ENCODE measurements at places on chromosomes 3 and 15. TPM values are rescaled to one million over a fixed set of nuclear protein-coding genes. Genes with fewer than 3 reads are reported as not detected.

DNA sequence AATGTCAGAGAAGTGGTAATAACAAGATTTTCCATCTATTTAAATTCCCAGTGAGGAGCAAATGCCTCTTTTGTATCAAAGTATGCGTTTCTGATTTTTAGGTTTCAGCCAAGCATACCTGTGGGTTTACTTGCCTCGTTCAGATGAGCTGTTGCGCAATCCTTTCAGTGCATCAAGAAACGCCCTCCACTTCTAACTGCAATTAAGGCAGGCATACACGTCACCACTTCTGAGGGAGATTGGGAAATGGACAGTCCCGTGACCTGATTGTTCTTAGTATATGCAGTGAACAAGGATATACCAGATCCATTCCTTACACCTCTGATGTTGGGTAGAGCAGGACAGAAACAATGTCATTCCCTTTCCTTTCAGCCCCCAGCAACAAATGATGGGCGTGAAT, 219.0 kb downstream of the ITPR1 start:
- DNase-seq: no peak

- DNase-seq: no peak
These were observed 12.0 kb downstream of the SAMMSON start for GRCh38 chr3:70011582-70011981.

DNA sequence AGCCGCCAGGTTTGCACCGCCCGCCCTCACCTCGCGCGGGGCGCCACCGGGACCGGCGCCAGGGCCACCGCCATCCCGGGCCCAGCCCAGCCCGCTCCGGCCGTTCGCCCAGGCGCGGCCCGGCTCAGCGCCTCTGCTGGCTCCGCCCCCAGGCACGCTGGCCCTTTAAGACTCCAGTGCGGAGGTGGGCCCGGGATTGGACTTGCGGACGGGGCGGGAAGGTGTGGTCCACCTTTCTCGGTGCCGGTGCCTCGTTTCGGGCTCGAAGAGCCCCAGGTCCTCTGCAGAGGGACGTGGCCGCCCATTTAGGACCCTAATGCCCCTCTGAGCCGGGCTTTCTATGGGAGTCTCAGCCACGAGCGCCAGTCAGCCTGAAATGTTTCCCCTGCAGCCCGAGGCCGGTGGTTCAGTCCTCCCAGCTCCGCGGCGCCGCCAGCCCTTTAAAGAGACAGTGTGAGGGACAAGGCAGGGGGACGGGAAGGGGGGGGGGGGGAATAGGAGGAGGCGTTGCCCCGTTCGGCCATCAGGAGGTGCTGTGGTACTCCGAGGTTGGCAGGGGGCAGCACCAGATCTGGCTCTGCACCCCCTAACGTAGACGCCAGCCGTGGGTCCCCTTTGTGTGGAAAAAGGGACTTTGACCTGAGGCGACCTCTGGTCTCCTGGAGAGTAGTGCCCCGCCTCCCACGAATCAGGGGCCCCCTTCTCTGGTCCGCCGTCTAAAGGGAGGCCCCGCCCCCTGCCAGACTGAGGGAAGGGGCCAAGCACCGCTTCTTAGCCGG, 1.0 kb downstream of the HYAL2 start:
- DNase-seq: no peak

Gene IL5RA
- not detected for polyA plus RNA-seq

Gene SAMD7
- not detected for polyA plus RNA-seq

- DNase-seq: no peak
These were observed 35.2 kb upstream of the RFTN1 start for GRCh38 chr3:16548721-16549120.

Gene FYTTD1
- polyA plus RNA-seq: 71.9 TPM

DNA sequence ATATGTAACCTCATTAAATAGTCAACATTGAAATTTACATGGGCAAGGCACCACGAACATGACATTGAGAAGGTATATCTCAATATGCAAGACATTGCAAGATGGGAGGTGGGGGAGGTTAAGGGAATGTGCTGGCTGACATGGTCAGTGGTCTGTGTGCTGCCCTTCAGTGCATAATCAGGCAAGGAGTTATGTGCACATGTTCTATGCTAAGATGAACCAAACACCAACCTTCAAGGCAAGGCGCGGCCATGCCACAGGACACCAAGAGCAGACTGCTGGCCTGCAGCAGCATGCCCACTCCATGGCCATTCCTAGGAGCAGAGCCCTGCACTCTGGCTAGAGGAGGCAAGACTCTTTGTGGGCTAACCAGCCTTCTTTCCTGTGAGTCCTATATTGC, 40.9 kb upstream of the TSPAN3 start:
- DNase-seq: no peak

DNA sequence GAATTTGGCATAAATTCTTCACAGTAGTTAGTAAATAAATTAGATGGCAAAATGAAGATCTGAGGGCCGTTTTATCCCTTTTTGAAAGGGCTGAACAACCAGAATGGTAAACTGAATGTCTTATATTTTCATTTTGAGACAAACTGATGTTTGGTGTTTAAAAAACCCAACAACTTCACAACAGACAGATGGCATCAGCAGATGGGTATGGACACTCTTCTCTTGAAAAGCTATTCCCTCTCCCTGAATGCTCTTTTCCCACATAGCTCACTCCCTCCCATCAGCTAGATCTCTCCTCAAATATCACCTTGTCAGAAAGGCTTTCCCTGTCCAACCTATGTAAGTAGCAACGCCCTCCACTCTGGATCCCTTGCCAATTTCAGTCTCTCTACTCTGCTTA, 33.3 kb downstream of the EMC4 start:
- no peak for DNase-seq

GRCh38 chr15:85006655-85007054, 25.0 kb downstream of the PDE8A start:
- no peak for DNase-seq

GRCh38 chr3:8205881-8206280, 295.7 kb upstream of the LMCD1 start:
- DNase-seq: no peak

DNA sequence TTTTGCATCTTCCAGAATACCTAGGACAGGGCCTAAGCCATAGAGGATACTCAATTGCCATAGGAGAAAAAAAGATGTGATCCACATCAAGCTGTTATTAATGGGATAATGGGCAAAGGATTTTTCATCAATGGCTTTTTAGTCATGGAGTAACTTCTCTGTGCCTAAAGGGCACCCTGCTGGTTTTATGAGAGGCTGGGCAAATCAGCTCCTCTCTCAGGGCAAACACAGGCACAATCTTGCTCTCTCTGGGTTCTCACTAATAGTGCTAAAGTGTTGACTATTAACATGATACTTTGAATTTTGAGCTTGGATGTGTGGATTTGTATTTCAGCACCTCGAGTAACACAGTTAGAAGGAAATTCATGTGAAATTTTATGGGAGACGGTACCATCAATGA, 67.6 kb downstream of the GHSR start:
- DNase-seq: no peak

- DNase-seq: no peak
These were observed 187.4 kb upstream of the LINGO1 start for GRCh38 chr15:77819851-77820728.

DNA sequence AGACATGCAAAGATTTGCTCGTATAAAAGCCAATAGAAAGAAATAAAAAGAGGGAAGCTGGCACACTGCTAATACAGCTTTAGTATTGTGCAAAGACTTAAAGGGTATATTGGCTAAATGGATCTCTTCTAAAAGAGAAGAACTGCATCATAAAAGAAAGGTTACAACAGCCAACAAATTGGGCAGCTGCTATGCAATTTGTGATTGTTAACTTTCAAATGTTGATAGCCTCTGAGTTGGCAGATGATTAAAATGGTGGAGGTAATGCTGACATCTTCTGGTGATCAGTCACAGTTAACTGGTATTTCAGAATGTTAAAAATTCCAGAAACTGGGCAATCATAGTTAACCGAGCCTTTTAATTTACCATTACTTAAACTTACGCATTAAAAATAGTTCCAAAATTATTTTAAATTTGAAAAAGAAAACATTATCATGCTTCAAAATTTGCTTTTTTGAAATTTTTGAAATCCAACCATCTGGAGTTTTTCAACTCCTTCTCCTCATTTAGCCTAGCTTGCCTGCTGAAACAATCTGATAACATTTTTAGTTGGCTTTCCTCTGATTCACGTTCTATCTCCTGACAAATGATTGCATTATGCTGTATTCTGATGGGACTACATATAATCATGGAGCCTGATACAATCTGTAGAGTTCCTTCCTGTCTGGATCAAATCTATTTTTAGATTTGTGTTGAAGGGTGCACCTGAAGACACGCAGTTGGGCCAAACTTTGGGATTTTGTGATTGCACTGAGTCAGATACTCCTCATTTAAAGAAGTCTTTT, 144.0 kb upstream of the PDZRN3 start:
- DNase-seq: no peak

GRCh38 chr15:43899928-43900327, 73.1 kb downstream of the WDR76 start:
- no peak for DNase-seq

Gene MST1
- polyA plus RNA-seq: 8.6 TPM

DNA sequence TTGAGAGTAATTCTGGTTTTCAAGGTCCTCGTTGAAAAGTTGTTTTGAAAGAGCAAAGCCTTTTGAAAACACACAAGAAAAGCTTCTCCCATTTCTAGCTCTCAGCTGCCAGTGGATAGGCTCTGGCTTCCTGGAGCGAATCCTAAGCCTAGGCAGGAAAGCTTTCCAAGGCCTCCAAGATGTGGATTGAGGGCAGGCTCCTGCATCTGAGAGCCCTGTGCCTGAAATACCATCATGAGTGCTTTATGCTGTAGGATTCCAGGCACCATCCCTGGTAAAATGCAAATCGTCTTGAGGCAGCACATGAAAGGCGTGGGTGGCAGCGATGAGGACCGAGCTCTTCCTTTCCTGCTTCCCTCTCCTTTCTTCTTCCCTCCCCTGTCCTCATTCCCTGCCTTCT, 60.7 kb upstream of the CORO2B start:
- no peak for DNase-seq

DNA sequence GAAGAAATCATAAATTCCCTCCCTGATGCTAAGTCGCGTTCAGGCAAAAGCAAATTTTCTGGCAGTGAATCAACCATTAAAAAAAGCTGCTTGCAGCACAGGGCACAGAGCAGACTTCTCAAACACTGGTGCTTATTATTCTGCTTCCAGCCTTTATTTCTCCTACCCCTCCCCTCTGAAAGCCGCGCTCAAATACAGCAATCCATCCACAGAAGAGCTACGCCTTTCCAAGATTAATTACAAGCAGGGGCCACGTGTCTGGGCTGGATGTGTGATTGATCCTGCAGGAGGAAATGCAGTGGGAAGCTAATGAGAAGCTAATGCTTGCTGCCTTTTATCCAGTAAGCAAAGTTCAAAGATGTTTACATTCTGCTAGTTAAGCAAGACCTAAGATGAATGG, 134.9 kb upstream of the TOPAZ1 start:
- DNase-seq: no peak

Gene PROK2
- 0.11 TPM for polyA plus RNA-seq

- no peak for DNase-seq
These were observed 167.7 kb upstream of the NECTIN3 start for GRCh38 chr3:110903771-110904519.

- no peak for DNase-seq
These were observed 3.1 kb upstream of the ACKR4 start for GRCh38 chr3:132593947-132594323.

- no peak for DNase-seq
These were observed 41.9 kb downstream of the ABHD2 start for GRCh38 chr15:89130201-89130600.

DNA sequence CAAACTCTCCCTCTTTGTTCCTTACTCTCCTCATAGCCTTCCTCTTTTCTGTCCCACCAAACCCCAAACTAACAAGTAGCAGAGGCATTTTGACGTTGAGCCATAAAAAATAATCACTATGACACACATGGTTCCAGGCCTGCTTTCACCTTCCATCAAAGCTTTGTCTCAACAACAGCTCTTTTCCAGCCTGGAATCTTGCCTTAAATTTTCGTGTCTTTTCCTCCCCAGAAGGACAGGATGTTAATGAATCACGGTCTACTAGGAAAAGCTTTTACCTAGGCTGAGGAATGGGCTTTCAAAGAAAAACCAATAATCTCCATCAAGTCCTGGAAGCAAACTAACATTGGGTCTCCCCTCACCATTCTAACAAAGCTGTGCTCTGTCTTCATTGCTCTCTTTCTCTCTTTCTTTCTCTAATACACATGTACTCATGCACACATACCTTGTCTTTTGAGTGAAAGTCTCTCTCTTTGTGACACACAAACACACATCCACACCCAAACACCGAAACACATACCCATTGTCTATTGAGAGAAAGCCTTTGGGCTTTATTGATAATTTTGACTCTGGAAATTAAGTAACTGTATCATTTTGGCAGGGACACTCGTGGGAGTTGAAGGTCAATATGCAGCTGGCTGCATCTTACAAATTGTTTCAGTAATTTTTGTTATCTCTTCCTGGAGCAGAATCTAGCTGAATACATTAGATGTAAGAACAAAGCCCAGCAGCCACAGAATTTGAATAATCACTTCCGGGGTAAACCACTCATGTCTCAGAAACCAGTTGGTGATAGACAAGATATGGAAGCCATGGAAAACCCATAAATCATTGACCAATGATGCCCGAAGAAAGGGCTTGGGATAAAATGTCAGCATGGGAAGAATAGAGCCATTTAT, 107.4 kb upstream of the SLC4A7 start:
- DNase-seq: no peak

DNA sequence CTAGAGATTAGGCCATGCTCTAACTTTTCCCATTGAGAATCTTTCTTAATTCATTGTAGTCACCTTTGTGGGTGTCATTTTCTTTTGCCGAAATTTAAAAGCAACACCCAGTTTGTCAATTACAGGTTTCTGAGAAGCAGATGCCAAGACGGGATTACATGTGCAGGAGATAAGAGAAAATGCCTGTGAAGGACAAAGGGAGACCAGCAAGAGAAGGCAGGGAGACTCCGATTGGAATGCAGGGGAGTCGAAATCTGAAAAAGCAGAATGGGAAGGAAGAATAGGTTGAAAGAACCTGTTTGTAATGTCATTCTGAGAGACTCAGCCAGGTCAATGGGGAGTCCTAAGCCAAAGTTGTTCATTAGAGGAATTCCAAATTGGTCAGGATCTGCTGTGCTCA, 3.6 kb upstream of the DPH6 start:
- no peak for DNase-seq

DNA sequence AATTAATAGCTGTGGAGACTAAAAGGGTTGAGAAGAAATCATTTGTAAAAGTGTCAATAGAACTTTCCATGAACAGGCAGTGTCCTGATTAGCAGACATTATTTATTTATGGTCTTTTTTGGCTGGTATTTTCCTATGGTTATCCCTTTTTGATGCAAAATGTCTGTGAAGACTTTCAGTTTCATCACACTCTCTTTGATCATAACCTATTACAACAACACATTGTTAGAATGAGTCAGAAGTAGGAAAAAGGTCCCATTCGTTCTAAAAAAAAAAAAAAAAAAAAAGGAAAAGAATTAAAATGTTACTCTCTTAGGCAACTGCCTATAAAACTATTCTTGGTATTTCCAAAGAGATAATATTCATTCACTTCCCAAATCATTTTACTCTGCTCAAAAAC, 62.1 kb downstream of the SLC49A4 start:
- no peak for DNase-seq

Gene PAK6
- polyA plus RNA-seq: 0.83 TPM

- DNase-seq: no peak
These were observed 82.4 kb downstream of the WWTR1 start for GRCh38 chr3:149575213-149575960.

Measured in forelimb muscle (tissue), 1 donor.